Islet precursor cell (in vitro differentiated cells): ENCODE measurements at places on chromosomes 1 and 21.
A peak's percentile ranks its signal among the peaks of the same experiment; 100 is the strongest.

GRCh38 chr1:243930822-243931671 lies 81.0 kb upstream of the AKT3 start:
- peak; percentile 97 for DNase-seq

- DNase-seq: peak; percentile 41
These were observed 32.3 kb downstream of the CDCA8 start for GRCh38 chr1:37724575-37724974.

DNA sequence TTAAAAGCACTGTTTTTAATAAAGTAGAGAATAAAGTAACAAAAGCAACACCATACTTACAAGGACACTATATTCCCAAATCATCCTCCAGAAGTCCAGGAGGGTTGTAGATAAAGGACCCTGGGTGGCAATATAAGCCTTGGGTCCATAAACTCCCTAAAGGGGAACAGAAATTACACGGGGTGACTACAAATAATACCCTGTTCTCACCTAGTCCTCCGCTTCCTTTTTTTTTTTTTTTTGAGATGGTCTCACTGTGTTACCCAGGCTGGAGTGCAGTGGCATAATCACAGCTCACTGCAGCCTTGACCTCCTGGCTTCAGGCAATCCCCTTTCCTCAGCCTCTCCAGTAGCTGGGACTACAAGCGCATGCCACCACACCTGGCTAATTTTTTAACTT lies 13.1 kb downstream of the PTPN22 start:
- no peak for DNase-seq

DNA sequence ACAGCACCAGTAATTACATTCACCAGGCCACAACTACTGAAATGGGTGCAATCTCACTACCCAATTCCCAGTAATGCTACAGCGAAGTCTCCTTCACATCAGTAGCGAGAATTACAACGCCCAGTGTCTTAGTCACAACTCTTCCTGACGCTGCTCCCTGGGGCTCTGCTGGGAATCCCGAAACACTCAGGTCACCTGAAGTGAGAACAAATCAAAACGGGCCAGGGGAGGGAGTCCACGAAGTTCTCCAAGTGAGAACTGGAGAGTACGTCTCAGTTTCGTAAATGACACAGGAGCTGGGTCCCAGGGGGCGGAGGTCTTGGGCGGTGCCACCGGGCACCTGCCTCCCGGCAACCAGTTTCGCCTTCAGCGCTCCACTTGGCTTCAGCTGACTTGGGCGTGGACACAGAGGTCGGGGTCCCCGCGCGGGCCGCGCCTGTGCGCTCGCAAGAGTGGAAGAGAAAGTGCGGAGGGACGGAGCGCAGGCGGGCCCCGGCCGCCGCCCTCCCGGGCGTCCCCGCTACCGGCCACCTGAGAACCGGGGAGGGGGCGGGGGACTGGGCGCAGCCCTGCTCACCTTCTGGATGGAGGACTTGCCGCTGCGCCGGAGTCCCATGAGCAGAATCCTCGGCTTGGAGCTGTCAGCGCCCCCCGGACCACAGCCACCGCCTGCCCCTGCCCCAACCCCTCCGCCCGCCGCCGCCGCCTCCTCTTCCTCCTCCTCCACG lies 575 bp downstream of the RRAGC start:
- DNase-seq: peak; percentile 76

DNA sequence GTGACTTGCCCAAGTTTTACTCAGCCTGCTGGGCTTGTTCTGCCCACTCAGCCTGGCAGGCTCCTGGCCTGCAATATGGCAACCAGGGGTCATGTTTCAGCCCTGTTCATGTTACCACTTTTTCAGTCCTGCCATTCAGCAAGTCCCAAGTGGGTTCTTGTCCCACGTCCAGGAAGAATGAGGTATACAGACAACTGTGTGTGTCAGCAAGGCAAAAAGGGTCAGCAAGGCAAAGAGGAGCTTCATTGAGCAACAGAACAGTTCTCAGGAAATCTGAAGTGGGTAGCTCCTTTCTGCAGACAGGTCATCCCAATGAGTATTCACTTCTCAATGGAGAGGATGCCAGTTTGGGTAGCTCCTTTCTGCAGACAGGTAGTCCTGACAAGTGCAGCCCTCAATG lies 1233.3 kb upstream of the B3GALT2 start:
- no peak for DNase-seq

DNA sequence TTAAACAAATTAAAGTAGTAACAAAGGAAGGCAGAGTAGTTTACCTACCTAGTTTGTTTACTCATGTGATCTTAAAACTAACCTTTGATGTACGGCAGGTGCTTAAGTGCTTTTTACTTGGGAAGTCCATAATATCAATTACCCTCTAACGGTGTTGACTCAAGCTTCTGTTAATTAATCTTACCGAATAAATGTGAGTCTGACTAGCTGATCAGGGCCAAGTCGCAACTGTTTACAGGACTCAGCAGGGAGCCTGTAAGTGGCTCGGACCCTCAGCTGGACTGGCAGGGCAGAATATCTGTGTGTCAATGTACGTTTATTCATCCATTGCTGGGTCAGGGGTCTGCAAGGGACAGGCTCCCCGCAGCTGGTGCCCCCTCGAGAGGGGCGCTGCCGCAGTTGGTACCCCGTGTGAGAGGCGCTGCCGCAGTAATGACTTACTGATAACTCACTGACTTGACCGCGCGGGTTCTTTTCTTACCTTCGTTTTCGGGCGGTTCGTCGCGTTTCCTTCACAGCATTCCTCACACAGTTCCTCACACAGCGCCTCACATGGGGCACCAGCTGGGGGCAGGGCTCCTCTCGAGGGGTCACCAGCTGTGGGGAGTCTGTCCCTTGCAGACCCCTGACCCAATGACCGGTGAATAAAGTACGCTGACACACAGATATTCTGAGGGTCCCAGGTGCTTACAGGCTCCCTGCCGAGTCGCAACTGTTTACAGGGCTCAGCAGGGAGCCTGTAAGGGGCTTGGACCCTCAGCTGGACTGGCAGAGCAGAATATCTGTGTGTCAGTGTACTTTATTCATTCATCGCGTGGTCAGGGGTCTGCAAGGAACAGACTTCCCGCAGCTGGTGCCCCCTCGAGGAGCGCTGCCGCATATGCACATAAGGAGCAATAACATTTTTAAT lies 3.0 kb downstream of the FMO1 start:
- DNase-seq: peak; percentile 68

GRCh38 chr1:74791491-74791890 lies 58.5 kb downstream of the TYW3 start:
- no peak for DNase-seq

DNA sequence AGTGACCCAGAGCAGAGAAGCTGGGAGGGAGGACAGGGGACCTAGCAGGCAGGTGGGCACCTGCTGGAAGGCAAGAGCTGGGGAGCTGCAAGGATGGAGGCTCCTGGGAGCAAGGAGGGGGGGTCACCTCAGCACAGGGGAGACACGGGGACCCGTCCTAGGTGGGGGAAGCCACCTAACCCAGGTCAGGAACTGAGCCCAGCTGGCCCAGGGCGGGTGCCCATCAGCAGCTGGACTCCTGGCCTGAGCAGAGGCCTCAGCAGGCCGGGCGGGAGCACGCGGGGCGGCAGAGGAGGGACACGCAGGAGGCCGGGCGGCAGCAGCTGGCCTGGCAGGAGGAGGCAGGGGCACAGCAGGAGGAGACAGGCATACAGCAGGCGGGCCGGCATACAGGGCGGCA lies 949 bp downstream of the KRTAP10-1 start:
- DNase-seq: no peak

GRCh38 chr1:65572701-65573421 lies 152.4 kb downstream of the LEPR start:
- DNase-seq: no peak

DNA sequence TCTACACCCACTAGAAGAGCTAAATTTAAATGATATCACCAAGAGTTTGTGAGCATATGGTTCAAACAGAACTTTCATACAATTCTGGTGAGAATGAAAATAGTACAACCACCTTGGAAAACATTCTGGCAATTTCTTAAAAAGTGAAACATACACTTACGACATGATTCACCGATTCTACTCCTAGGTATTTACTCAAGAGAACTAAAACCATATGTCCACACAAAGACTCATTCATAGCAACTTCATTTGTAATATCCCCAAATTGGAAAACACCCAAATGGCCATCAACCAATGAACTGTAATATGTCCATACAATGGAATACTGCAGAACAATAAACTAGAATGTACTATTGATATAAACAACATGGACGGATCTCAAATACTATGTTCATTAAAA lies 51.2 kb upstream of the ADAM30 start:
- no peak for DNase-seq

DNA sequence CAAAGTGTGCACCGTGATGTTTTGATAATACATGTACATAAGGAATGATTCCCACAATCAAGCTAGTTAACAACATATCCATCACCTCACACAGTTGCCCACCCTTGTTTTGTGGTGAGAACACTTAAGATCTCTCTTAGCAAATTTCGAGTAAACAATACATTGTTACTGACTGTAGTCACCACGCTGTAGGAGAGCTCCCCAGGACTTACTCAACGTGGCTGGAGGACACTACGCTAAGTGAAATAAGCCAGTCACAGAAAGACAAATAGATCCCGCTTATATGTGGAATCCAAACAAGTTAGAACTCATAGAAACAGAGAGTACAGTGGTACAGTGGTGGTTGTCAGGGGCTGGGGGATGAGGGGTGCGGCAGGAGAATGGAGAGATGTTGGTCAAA lies 24.8 kb downstream of the GPR137B start:
- DNase-seq: no peak

- no peak for DNase-seq
These were observed 104.0 kb downstream of the PDE9A start for GRCh38 chr21:42757422-42757821.

DNA sequence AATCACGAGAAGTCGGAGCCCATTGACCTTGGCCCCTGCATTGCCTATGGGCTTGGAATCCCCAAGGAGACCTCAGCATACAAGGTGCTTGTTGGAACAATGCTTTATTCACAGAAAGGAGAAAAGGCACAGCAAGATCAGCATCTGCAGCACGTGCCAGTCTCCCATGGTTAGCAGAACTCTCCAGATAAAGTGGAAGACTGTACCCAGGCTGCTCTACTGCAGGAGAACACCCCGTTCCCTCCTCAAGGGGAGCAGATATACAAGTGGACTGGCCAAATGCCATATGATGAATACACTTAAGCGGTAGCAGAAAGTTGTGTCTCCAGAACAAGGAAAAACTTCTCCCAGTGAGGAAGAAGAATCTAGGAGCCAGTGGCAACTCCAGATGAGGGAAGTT lies 53.5 kb downstream of the ST6GALNAC3 start:
- no peak for DNase-seq

GRCh38 chr1:174000371-174000770 lies 21.8 kb downstream of the RC3H1 start:
- no peak for DNase-seq

- peak; percentile 83 for DNase-seq
These were observed 343.4 kb downstream of the MATN1 start for GRCh38 chr1:30379684-30380624.

DNA sequence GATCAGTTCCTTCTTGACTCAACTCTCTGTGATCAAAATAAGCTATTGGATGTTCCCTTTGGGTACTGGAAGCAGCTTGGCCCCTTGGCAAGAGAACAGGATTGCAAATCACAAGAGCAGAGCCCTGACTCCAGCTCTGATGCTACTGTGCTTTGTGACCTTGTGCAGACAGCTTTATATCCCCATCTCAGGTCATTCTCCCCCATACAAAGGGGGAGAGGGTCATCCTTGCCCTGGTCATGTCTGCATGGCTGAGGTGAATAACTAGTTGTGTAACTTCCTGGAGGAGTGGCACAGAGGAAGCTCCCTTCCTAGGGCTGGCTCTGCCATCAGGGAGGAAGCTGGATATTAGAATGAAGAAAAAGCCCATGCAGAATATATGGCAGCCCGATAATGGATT lies 142.9 kb downstream of the DHRS3 start:
- DNase-seq: no peak

- no peak for DNase-seq
These were observed 23.3 kb upstream of the CD55 start for GRCh38 chr1:207298186-207298585.

GRCh38 chr1:39317910-39318633 lies 113.6 kb downstream of the MACF1 start:
- no peak for DNase-seq

- peak; percentile 78 for DNase-seq
These were observed 87.1 kb downstream of the ABCA4 start for GRCh38 chr1:94033849-94034248.

- DNase-seq: no peak
These were observed 1.2 kb downstream of the MAN1C1 start for GRCh38 chr1:25617625-25618432.

GRCh38 chr1:5658340-5659316 lies 333.6 kb downstream of the NPHP4 start:
- no peak for DNase-seq

DNA sequence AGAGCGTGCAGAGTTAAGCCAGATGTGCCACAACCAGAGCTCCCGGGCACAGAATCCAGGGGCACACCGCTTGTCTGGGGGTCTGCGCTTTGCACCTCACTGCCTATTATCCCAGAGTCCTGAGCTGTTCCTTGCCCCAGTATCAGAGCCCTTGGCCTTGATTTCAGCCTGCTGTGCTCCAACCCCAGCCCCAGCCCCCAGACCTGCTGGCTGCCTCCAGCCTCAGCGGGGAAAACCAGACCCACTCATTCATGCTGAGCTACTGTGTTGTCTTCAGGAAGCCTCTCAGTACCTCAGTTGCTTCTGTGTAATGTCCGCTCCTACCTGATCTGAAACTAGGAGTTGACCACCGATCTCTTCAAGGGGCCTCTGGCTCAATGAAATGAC lies 1.1 kb downstream of the IKBKE start:
- no peak for DNase-seq

DNA sequence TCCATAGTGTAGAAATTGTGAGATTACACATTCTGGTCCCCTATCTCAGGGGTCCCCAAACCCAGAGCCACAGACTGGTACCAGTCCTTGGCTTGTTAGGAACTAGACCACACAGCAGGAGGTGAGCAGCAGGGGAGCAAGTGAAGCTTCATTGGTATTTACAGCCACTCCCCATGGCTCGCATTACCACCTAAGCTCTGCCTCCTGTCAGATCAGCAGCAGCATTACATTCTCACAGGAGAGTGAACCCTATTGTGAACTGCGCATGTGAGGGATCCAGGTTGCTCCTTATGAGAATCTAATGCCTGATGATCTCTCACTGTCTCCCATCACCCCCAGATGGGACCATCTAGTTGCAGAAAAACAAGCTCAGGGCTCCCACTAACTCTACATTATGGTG lies 229.7 kb upstream of the IRF2BP2 start:
- peak; percentile 40 for DNase-seq

DNA sequence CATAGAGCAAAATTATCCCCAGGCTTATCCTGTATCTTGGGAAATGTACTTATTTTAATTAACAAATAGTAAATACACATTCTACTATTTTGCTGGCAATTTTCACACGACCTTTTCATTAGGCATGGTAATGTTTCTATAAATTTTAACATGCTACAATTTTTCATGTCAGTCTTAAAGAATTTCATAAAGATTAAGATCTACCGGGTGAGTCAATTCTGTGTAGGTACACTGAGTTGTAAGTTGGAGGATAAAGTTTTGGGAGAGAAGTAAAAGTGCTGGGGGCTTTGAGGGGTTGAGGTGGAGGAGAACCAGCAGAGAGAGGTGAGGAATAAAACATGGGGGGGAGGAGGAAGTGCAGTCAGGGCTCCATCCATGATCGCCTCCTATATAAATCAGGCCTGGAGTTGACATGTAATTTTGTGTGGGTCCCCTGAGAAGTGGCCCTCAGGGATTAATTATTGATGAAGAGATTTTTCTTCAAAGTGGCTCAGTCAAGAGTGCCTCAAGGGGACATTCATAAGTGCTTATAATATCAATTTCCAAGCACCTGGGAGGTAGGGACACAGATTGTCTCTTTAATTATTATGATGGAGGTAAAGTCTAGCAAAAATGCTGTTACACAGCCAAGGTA lies 7.2 kb downstream of the DPYD start:
- DNase-seq: no peak
